Urinary bladder (tissue), 4 donors: ENCODE measurements at places on chromosomes 13 and 19. TPM values are rescaled to one million over a fixed set of nuclear protein-coding genes. Genes with fewer than 3 reads are reported as not detected.
A peak's percentile ranks its signal among the peaks of the same experiment; 100 is the strongest.

Gene TMEM86B
- 4.5 TPM for polyA plus RNA-seq

Gene HIPK4
- 0.20 TPM for polyA plus RNA-seq

Gene ALOX5AP
- polyA plus RNA-seq: 60.3 TPM

Gene DCLK1
- 6.5 TPM for polyA plus RNA-seq

Gene CYSLTR2
- 0.14 TPM for polyA plus RNA-seq

Gene FAAP24
- polyA plus RNA-seq: 2.9 TPM

DNA sequence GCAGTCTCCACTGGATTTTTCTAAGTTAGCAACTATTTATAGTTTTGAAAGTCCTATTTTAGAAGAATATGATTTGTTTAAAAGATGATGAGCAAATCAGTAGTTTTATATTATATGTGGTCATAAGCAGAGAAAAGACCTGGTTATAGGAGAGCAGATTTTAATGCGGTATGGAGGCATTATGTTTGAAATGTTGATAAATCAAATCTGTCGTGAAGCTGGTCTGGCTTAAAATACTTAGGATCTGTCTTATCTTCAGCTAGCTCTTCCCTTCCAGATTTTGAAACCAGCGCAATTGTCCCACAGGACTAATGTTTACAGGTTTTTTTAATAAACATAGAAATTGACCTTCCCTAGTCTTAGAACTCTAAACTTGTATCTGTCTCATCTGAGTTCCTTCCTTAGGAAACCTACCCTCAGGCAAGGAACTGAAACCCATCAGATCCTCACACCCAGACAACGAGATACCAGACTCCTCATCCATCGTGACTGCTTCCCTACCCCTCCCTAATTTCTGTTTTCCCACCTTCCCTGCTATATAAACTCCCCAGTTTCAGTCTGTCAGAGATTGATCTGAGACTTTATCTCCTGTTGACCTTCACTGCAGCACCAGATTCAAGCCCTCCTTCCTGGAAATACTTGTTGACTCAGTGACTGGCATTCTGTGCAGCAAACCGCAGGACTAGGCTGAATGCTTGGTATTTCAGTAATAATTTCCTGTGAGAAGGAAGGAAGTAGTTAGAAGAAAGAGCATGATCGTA, 37.8 kb upstream of the CXCL17 start:
- DNase-seq: no peak

GRCh38 chr13:98508280-98508679, 68.6 kb downstream of the STK24 start:
- no peak for DNase-seq

DNA sequence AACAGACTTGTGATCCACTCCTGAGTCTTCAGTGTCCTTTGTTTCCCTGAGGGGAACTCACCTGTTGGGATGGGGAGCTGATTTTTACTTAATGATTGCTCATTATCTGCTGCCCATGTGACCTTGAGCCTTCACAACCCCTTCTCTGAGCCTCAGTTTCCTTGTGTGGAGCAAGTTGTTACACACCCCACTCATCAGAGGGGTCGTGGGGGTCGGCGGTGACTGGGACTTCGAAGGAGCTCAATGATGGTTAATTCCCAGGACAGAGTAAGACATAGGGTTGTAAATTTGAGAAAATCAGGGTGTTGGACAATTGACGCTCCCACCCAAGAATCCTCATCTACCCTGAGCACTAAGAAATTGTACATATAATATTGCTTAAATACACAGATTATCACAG, 13.5 kb downstream of the LILRA5 start:
- DNase-seq: no peak

DNA sequence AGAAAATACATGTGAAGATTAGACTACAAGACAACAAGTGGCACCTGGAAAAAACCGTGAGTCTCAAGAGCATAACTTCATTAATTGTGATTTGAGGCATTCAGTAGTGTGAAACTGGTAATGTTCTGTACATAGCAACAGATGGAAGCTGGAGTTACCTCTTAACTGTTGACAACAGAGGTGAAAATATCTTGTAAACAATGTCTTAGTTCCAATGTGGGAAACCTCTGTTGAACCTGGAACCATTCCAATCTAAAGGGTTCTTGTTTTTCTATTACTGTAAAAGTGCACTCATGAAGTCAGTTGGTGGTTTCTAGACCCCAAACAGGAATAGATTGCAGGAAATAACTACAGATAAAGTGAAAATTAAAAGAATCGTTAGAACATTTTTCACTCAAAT, 728.4 kb downstream of the SLITRK1 start:
- no peak for DNase-seq

DNA sequence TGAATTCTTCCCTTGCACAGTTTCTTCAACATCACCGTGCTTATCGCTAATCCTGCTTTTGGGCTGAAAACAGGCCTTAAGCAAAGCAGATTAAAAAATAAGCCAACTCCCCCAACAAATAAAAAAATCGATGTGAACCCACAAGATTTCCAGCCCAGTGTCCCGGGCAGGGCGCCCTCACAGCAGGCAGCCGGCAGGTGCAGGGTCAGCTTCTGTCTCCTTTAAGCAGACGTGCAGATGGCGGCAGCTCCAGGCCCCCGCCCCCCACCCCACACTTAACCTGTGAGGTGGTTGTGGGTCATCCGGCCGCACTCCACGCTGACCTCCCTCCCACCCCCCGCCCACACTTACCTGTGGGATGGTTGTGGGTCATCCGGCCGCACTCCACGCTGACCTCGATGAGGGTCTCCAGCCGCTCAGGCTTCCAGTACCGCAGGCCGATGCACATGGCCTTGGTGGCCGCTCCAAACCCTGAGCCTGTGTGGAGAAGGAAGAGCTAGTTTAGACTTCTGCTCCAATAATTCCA, 19.8 kb downstream of the ADPRHL1 start:
- no peak for DNase-seq

DNA sequence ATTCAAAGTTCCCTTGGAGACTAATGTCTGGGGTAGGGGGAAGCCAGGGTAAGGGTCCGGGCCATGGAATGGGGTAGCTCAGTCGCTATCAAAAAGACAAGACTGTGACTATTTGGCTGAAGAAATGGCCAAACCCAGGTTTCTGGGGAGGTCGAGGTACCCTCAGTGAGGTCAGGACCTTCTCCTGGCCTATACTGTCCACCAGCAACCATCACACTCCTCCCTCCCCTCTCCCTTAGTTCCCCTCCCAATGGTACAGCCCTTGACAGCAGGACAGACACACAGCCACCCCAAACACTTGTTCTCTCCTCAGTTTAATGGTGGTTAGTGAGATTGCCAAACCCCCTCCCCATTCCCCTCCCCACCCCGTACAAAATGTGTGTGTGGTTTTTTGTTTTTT, 2.6 kb upstream of the ZNF428 start:
- DNase-seq: no peak

GRCh38 chr13:36713887-36714286, 40.1 kb downstream of the SERTM1 start:
- DNase-seq: no peak

GRCh38 chr19:56837492-56838023, 3.0 kb downstream of the PEG3 start:
- DNase-seq: peak; percentile 67

DNA sequence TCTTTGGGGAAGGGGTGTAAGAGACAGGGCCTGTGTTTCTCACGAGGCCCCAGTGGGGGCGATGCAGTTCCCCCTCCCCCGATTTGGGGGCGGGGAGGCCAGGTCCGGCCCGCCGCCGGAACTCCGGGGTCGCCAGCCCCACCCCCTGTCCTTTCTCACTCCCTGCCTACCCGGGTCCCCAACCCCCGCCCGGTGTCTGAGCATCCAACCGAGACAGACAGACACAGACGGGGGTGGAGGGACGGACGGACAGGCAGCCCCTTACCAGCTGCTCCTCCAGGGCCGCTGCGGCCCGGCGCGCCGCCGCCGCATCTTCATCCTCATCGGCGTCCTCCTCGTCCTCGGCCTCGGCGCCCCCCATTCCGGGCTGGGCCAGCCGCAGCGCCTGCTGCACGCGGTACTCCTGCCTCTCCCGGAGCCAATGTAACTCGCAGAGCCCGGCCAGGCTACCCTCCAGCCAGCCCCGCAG, 397 bp downstream of the DACT3 start:
- DNase-seq: no peak

DNA sequence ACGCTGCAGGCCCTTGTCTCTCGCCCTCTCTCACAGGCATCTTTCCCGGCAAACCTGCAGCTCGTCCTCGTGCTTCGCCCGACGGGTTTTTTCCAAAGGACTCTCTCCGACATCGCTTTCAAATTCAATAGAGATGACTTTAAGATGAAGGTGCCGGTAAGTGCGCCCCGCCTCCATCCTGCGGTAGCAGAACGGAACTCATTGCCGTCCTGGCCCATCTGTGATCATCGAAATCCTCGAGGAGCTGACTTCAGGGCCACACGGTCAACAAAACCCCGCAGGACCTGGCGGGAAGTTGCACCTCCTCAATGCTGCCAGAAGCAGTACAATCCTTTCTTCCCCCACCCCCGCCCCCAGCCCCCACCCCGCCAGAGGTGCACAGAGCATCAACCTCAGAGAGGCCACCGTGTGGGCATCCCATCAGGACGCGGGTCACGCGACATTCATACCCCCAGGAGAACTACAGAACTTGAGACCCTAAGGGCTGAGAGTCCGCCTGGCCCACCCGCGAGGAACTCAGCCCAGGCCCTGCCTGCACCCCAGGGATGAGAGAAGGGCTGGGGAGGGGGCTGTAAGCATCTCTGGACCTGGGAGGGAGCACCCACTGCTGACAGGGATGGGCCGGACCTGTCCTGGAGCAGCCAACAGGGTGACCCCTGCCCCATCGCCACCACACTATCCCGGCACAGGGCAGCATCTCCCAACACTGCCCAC, 44.9 kb upstream of the F7 start:
- no peak for DNase-seq

GRCh38 chr19:18712981-18713380, 29.5 kb downstream of the CRTC1 start:
- no peak for DNase-seq

- DNase-seq: no peak
These were observed 1.4 kb upstream of the PLIN4 start for GRCh38 chr19:4519521-4520277.

GRCh38 chr19:10104130-10104513, 1.6 kb upstream of the ANGPTL6 start:
- DNase-seq: no peak

DNA sequence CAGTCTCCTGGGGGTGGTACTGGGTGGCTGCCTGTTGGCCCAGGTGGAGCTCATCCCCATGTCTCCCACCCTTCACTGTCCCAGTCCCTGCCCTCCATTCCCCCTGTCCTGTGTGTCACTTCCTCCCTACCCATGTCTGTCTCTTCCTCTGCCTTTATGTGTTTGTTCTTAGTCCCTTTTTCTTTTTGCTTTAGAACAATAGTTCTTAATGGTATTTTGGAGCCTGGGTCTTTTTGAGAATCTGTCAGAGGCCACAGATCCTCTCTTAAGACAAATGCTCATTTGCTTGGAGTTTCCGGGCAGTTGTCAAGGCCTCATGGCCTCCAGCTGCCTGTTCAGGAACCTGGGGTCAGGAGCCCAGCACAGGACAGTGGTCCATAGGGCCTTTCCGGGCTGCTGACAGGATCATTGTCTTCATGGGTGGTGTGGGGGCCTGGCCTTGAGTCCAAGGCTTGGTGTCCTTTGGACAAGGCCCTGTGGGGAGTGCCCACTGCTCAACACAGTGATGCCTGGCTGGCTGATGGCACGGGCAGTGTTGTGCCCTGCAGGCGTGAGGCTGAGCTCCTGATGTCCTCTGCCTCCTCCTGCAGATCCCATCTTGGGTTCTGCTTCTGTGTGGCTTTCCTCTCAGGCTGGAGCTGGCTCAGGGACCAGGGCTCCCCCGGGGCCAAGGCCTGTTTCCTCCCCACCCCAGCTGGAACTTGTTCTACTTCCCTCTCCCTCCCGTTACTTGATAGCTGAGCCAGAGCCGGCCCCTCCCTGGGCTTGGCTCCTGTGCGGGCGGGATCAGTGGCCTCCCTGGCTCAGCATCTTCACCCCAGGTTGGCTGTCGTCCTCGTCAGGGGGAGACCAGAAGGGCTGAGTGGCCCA, 3.5 kb downstream of the EGLN2 start:
- no peak for DNase-seq

DNA sequence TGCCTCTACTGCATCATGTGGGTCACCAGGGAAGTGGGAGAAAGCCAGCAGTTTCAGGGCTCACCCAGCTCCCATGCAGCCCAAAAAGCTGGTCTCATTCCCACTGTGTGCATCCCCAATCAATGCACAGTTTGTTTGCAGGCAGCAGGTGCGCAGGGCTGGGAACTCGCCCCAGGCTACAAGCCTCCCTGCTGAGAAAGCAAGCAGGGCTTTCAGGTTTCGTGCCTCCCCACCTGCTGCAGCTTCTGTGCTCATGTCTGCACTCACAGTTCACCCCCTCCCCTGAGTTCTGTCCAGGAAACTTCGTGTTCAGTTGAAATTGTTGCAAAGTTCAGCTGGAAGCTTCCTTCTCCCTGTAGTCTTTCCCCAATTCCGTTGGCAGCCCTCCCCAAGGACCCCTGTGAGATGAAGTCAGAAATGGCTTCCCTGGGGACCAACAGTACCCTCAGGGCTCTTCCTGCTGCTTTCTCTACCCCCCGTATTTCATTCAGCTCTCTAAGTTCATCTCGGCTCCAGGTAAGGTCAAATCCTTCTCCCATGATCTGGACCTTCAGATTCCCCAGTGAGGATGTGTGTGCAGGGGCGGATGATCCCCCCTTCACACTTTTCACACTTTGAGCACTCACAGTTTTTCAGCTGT, 10.3 kb upstream of the KLK3 start:
- DNase-seq: no peak

- no peak for DNase-seq
These were observed 338.0 kb downstream of the ENOX1 start for GRCh38 chr13:43448605-43449336.

- no peak for DNase-seq
These were observed 52.8 kb downstream of the SLC6A16 start for GRCh38 chr19:49272204-49272603.

DNA sequence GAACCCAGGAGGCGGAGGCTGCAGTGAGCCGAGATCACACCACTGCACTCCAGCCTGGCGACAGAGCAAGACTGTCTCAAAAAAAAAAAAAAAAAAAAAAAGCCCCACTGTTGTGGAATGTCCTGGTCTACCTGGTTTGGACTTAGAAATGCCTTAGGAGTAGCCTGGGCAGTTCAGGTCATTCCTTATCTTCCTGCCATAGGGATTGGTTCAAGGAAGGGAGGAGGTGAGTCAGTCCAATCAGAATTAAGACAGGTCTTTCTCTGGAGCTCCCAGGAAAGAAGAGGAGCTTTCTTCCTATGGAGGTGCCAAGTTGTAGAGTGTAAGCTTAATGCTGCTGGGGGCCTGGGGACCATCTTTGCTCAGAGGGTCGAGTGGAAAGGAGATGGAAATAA, 44.8 kb downstream of the SIPA1L3 start:
- DNase-seq: no peak
